ENCODE measurements at places on chromosomes 5 and 9. TPM values are rescaled to one million over a fixed set of nuclear protein-coding genes. Genes with fewer than 3 reads are reported as not detected.

Gene PAEP
- total RNA-seq: not detected

GRCh38 chr5:174837919-174838902 lies 113.8 kb downstream of the MSX2 start:
- DNase-seq: no peak

DNA sequence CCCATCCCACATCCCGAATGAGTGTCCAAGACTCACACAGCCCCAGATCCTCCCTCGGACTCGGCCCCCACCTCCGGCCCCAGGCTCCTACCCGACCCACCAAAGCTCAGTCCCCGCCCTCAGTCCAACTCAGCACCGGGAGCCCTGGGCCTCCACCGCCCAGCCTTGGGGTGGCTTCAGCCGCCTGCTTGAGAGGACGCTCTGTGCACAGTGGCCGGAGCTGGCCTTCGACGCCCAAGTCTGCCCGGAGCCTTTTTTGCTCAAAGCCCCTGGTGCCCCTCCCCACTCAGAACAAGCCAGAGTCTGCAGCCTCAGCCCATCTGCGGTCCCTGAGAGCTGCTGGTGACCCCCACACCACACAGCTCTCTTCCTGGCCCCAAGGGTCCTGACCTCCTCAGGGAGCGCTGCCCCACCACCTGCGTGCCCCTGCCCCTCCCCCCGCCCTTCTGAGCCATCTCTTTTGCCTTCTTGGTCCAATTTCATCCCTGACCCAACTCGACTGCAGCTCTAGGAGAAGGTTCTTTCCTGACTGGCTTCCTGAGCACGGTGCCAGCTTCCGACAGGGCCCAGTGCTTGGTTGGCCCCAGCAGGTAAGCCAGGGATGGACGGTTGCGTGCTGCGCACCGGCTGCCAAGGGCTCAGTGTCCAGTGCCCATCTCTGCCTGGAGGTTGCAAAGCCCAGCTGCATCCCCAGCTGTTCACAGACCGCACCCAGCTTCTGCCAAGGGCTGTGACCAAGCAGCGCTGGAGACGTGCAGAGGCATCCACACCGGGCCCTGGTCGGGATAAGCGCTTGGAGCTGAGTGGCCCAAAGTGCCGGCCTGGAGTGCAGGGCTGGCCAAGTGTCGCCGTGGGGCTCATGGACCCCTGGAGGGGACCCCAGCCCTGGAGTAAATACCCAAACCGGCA lies 27.7 kb upstream of the NSMF start:
- DNase-seq: no peak

Gene MYMK
- not detected for total RNA-seq

- no peak for DNase-seq
Measured at GRCh38 chr5:97628031-97628430, 445.0 kb upstream of the RIOK2 start.

Gene PFN3
- not detected for total RNA-seq
